HS-27A (cell line): ENCODE measurements at places on chromosomes 7 and 10.
A peak's percentile ranks its signal among the peaks of the same experiment; 100 is the strongest.

- DNase-seq: no peak
These were observed 52.8 kb downstream of the HHEX start for GRCh38 chr10:92742331-92743228.

DNA sequence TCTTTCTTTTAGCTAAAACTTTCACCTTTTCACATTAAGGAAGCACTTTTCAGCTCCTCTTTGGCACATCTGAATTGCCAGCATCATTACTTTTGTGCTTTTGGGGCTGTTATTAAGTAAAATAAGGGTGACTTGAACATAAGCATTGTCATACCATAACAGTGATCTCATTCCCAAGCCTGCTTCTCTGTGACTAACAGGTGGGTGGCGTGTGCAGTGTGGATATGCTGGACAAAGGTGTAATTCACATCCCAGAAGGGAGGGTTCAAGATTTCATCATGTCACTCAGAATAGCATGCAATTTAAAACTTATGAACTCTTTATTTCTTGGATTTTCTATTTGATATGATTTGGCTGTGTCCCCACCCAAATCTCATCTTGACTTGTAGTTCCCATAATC, 517.4 kb upstream of the MKI67 start:
- DNase-seq: no peak

DNA sequence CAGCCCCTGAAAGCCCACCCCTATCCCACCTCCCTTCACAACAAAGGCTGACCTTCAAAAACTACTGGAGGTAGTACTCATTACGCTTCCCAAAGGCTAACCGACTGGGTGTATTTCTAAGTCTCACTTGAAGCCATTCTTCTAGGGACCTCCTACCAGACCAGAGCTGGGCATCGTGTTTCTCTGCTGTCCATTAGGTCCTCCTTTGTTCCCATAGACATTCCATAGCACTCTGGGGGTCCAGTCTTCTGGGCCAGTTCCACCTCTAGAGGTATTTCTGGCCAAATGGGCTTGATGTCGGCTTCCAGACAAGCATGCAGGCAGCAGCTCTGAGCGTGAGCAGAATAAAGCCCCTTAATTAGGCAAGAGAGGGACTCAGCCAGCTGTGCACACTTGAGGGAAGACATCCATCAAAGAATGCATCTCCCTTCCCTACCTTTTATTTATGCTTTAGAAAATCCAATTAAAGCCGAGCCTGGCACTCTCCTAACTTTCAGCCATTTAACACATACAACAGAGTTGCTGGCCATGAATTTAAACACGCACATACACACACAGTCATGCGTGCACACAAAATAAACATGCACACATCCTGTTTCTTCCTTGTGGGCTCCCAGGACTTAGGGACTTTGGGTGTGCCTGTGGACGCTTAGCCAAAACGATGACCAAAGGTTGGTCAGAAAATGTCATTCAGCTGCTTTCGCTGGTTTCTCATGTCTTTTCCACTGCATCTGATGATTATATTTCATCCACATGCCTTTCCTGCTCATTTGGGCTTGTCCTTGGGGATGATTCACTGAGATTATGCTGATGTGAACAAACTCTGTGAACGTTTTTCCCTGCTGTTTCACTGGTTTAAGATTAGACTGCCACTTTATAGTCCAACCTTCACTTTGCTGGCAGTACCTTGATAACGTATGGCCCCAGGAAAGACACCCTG, 362.0 kb upstream of the NFE2L3 start:
- DNase-seq: no peak

- DNase-seq: no peak
These were observed 19.9 kb upstream of the LMOD2 start for GRCh38 chr7:123635551-123636359.

DNA sequence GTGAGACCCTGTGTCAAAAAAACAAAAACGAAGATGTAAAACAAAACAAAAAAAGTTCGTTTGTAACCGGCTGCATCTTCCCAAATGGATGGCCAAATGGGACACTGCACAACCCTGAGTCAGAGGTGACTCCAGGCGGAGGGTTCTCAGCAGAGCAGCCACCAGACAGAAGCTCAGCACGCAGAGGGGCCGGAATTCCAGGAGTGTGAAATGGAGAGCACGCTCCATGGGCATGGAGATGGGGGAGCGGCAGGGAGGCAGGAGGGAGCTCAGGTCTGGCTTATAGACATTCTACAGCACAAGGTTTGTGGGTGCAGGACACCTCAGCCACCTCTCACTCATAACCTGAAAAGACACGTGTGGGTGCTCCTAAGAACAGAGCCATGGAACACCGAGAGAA, 227.0 kb downstream of the MAD1L1 start:
- DNase-seq: no peak

- DNase-seq: no peak
These were observed 5.2 kb upstream of the FRA10AC1 start for GRCh38 chr10:93707623-93708022.

DNA sequence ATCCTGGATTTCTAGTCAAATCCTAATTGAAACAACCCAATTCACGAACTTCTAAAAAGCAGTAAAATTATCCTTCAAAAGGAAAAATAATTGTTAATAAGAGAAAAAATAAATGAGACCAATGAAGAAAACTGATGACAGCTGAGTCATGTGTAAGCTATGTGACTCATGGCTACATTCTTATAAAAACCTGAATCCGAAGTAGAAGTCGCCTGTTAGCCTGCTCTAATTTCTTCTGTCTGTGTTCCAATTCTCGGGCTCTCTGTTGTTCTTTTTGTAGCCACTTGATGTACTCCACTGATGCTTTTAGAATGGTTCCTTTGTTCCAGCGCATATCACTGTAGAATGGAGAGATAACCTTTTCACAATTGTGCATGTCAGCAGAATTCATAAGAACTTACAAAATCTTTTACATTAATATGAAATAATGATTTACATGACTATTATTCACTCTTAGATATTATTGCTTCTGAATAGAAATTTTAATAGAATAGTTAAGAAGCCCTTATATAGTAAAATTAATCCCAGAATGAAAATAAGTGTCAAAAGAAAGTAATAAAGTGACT, 88.8 kb downstream of the TFEC start:
- peak; percentile 7 for DNase-seq

- peak; percentile 7 for DNase-seq
These were observed 97.9 kb downstream of the ANKIB1 start for GRCh38 chr7:92343714-92344113.

GRCh38 chr10:89518108-89518507, 17.3 kb downstream of the SLC16A12 start:
- DNase-seq: no peak

DNA sequence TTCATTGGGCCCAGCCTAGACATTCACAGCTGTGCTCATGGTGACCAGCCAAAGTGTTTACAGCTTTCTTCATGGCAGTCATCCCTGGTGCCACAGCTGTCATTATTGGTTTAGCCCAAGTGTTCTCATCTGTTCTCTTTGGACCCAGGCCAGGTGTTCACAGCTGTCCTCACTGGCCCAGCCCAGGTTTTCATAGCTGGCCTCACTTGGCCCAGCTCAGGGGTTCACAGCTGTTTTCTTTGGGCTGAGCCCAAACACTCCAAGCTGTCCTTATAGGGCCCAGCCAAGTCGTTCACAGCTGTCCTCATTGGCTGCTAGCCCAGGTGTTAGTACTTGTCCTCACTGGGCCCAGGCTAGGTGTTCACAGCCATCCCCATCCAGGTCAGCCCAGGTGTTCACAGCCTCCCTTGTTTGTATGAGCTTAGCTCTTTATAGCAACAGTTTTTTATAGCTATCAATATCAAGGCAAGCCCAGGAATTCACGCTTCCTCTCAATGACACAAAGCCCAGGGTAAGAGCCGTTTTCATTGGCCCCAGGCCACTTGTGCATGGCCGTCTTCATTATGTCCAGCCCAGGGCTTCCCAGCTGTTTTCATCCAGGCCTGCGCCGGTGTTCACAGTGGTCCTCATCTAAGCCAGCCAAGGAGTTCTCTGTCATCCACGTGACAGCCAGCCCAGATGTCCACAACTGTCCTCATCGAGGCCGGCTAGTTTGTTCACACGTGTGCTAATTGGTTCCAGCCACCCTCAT, 11.6 kb downstream of the FRG2B start:
- no peak for DNase-seq

DNA sequence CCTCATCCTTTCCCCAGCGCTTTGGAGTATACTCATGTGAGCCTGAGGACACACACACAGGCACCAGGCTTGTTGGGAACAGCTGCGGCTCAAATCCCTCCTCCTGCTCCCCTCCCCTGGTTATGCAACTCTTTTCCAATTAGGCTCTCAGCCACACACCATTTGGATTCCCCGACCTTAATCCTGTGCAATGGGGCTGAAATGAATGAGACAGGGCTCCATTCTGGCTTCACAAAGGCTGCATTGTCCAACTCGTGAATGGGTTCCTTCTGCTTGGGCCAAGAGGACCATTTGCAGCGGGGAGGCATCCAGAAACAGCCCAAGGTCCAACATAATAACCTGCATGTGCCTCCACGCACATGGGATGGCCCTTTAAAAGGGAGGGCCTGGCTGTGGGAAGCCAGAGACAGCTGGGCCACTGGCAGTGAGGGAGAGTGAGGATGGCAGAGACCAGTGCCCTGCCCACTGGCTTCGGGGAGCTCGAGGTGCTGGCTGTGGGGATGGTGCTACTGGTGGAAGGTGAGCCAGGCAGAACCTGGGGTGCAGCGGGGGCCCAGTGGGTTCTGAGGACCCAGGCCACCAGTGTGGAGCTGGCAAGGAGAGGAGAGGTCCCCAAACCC, at the start of gene RGR:
RGR (plus strand) TSS at position 403 of the 620 bp plus-strand sequence; CDS start at position 441, 38 bp downstream.
- no peak for DNase-seq

DNA sequence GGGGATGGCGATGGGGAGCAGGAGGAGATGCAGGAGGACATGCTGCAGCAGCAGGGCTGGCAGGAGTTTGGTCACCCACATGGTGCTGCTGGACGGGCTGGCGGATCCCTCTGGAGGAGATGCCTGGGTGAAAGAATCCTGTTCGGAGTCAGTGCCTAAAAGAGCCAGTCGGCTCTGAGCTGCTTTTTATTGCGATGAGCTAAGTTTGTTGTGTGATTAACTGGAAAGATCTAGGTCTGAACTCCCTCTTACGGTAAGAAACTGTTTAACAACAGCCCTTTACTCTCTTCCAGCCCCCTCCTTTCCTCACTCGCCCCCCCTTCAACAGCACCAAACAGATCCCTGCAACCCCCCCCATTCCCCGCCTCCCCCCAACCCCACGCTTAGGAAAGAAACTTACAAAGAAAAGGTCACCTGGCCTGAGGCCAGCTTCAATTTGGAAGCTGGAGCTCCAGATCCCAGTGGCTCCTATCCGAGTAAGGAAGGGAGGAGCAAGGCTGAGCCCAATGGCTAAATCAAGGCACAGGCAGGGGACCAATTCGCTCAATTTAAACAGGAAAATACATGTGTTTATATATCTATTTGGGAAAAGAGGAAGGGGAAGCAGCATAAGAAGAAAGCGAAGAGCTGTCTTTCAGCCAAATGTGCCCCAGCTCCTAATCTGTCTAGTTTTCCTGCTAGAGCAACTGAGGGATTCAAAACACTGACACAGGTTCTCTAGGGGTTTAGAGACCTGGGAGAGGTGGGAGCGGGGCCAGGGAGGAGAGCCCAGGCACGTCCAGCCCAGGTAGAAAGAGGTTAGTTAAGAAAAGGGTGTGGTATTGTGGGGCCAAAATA, at the start of gene HGF:
HGF (minus strand) TSS at position 157 of the 837 bp plus-strand sequence; CDS start at position 81, 76 bp downstream.
- no peak for DNase-seq
